ENCODE measurements at places on chromosomes 13 and 19.

GRCh38 chr13:80527400-80527799 lies 186.5 kb upstream of the SPRY2 start:
- DNase-seq: no peak

GRCh38 chr13:75798353-75799255 lies 162.5 kb downstream of the LMO7 start:
- no peak for DNase-seq

GRCh38 chr19:45038931-45039893 lies at the start of gene CLASRP:
Gene CLASRP, plus strand, starts transcription at chr19:45039045. Its CDS starts 1,168 bp downstream, at chr19:45040213.
- peak; percentile 85 for DNase-seq

- no peak for DNase-seq
These were observed 23.5 kb downstream of the ARL11 start for GRCh38 chr13:49651570-49652354.

- no peak for DNase-seq
These were observed 11.6 kb upstream of the UBE2L5 start for GRCh38 chr13:30410705-30411125.

- DNase-seq: peak; percentile 49
These were observed 29.1 kb downstream of the ATP12A start for GRCh38 chr13:24709186-24709913.

DNA sequence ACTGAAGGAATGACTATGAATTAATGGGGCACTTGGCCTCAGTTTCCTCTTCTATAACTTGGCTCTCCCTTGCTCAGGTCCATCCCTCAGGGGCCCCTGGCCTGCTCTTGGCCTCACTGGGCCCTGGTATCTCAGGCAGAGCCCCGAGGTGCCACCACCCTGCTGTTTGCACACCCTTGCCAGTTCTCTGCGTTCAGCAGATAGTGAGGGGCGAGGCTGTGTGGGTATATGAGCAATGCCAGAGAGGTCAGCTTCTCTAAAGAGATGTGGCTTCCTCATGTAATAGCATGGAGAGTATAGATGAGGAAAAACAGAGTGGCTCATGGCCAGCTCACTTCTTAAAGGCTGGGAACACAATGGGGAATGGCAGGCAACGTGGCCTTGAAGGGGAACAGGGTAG lies 76.1 kb downstream of the CYSLTR2 start:
- no peak for DNase-seq

- no peak for DNase-seq
These were observed 47.0 kb upstream of the DIAPH3 start for GRCh38 chr13:60210510-60211330.

DNA sequence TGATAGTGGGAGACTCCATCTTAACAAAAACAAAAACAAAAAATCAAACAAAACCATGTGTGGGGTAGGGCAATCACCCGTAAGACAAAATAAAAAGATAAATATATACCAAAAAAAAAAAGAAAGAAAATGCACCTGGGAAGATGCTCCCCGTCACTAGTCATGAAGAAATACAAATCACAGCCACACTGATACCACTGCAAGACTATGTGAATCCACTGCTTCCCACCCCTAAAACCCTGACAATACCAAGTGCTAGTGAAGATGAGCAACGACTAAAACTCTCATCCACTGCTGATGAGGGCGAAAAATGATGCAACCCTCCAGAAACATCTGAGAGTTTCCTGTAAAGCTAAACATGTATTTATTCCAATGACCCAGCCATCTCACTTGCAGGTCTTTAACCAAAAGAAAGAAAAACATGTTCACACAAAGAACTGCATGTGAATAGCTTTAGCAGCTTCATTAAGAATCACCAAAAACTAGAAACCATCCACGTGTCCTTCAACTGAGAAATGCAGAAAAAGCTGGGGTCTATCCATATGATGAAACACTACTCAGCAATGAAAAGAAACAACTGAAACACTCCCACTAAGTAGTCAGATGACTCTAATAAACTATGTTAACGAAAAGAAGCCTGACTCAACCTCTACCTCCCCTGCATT lies 31.7 kb downstream of the BRD4 start:
- DNase-seq: no peak

GRCh38 chr19:2648528-2648937 lies 54.0 kb downstream of the GNG7 start:
- peak; percentile 73 for DNase-seq

GRCh38 chr19:14556662-14557188 lies 15.1 kb downstream of the NDUFB7 start:
- DNase-seq: peak; percentile 70

DNA sequence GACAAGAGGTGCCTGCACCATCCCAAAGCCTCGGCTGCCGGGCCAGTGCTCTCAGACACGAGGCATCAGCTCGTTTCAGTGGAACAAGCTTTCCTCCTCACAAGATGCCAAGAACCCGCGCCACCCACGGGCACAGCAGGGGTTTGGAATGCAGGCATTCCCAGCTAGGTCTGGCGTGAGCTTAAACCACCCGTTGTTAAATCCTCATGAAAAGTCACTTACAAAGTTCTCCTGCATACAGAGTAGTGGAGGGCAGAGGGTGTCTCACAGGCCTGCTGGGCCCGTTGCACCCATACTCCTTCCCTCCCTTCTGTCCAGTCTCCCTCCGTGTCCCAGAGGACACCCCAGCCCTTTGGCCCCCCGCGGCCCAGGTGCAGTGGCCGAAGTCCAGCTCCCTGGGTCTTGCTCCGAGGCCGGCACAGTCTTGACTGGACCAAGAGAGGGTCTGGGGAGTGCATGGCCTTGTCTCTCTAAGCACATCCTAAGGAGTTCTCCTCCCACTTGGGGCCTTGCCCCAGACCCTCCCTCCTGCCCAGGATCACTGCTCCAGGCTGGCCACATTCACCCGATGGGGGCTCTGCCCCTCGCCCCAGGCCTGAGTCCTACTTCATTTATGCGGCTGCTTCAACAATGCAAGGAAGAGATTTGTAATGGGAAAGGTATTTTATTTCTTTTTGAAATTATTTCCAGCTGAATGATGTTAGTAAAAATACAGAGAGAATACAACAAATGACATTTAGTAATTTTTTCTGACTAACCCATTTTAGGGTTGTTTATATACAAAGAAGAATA lies 35.2 kb upstream of the GRTP1 start:
- DNase-seq: no peak

- DNase-seq: no peak
These were observed 252.1 kb downstream of the RFC3 start for GRCh38 chr13:34070006-34070405.

- DNase-seq: no peak
These were observed 696.2 kb upstream of the SLITRK5 start for GRCh38 chr13:86974995-86975328.

- no peak for DNase-seq
These were observed 113.0 kb downstream of the UFM1 start for GRCh38 chr13:38462605-38463004.

GRCh38 chr13:48955536-48955935 lies 20.2 kb upstream of the FNDC3A start:
- no peak for DNase-seq

GRCh38 chr19:703651-704446 lies 4.9 kb upstream of the PALM start:
- DNase-seq: peak; percentile 66

- DNase-seq: no peak
These were observed 6.6 kb upstream of the ZNF329 start for GRCh38 chr19:58157045-58157728.

- DNase-seq: no peak
These were observed 6.6 kb upstream of the MCF2L start for GRCh38 chr13:112962396-112962795.

- peak; percentile 64 for DNase-seq
These were observed 2.3 kb downstream of the WDR83 start for GRCh38 chr19:12668932-12669269.

- no peak for DNase-seq
These were observed 774 bp upstream of the HOMER3 start for GRCh38 chr19:18941628-18942354.

DNA sequence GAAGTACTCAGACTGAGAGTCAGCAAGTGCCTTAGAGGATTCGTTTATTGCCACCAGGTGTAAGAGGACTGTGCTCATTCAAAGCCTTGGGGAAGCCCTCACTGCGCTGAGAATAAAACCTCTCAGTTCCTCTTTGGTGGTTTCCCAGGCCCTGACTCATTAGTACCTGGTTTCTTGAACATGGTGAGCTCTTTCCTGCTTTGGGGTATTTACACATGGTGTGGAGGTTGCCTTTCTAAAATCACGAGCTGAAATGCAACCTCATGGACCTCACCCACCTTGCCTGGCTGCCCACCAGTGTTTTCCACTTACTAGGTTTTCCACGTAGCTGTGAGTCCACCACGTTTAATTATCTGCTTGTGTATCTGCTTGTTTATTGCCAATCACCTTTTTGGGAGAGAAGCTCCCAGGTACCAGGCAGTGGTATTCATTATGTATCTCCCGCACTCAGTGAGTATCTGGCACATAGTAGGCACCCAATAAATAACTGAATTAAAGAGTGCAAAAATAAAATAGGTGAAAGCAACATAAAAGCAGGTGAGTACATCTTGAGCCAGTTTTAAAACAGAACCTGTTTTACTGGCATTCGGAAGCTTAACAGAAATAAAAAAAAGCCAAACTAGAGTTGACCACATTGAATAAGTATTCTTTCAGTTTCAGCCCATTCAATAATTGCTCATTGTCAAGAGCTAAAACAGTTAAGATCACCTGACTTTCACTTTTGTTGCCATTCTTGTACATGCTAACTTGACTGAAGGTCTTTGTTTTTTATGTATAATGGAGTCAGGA lies 533.0 kb downstream of the MYO16 start:
- no peak for DNase-seq

DNA sequence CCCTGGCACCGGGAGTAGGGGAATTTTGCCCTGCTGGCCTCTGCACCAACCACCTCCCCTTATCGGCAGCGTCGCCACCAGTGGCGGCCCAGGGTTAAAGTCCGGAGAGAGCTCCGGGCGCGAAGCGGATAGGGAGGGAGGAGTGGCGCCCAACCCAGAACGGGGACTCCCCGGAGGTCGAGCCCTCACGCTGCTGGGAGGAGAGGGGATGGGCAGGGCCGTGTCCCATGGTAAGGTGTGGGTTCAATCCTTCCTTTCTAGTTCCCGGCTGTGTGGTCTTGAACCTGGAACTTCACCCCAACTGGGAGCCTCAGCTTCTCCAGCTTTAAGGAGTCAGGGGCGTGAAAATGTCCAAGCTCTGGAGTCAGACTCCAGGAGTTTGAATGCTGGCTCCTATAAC lies 23.3 kb upstream of the BCL3 start:
- DNase-seq: no peak

DNA sequence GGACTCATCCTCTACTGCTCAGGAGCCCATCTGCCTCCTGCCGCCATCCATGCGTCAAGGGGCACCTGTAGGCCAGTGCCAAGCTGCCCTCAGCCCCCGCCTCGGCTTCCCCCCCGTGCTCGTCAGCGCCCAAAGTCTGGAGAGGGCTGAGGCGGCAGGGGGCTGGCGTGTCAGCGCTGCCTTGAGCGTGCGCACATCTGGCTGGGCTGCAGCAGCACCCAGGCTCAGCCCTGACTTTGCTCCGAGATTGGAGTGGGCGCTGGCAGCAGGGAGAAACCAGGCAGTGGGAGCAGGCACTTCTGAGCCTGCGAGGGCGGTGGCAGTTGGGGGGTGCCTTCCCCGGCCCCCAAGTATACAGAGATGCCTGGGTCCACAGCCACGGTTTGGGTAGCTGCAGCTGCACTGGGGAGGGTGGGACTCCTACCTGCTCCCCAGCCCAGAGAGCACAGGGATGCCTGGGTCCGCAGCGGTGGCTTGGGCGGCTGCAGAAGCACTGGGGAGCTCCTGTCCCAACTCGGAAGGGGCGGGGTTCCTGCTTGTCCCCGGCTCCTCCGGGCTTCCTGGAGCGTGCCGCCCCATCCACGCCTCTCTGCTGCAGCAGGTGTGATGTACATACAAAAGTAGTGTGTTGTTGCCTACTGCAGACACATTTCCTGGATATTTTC lies 44.8 kb upstream of the LPAR6 start:
- no peak for DNase-seq

DNA sequence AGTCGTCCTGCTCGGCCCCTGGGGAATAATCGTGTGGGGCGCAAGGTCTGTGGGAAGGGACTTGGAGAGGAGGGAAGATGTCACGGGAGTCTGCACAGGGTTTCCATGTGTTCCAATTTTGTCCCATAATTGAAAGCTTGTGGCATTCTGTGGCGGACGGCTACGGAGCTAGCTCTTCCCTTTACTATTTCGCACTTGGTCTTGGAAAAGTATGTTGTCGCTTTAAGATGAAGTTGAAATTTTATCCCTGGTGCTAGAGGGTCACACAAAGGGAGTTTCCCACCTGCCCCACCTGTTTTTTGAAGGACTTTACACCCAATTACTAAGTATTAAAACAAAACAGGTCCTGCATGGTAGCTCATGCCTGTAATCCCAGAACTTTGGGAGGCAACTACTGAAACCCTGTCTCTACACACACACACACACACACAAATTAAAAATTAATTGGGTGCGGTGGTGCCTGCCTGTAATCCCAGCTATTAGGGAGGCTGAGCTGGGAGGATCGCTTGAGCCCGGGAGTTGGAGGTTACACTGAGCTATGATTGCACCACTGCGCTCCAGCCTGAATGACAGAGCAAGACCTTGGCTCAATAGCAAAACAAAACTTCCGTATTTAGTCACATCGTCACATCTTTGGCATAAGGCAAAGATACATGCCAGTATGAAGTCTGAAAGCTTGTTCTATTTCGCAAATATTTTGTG lies 967 bp upstream of the TPT1 start:
- no peak for DNase-seq

DNA sequence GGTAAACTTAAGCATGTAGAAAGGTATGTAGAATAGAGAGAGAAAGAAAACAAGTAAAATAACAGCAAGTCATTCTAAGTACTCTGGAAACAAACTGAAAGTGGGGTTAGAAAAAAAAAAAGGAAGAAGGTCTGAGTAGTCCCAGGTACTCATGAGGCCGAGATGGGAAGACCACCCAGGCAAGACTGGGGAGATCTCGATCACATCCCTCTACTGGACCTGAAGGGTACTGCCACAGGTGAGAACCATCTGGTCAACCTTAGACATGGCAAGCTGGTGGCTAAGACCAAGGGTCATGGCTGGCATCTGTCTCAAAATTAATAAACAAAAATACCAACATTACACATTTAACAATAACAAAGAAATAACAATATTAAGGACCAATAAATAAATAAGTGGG lies 36.3 kb upstream of the ZNF724 start:
- no peak for DNase-seq

DNA sequence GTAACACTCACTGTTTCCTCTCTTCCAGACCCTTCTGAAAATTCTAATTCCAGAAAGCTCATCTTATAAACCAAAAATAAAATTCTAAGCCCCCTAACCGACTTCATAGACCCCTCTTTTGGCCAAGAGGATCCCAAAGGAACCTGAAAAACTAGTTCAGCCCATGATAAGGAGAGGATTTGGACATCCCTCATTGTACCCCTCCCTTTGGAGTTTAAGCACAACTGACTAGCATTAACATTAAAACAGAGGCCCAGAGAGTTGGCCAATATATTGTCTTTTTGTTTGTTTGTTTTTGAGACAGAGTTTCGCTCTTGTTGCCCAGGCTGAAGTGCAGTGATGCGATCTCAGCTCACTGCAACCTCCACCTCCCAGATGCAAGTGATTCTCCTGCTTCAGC lies 34.2 kb upstream of the MUC16 start:
- no peak for DNase-seq

All from T-helper 9 cell (primary cell).